ENCODE measurements at places on chromosomes 4 and X. TPM values are rescaled to one million over a fixed set of nuclear protein-coding genes. Genes with fewer than 3 reads are reported as not detected.

Gene PDCL2
- total RNA-seq, result not detected

Gene TSPAN7
- total RNA-seq, result not detected

Gene PNMA6F
- total RNA-seq, result not detected

Gene BST1
- 1.2 TPM for total RNA-seq

Gene HTN1
- total RNA-seq, result not detected

Gene CFAP299
- total RNA-seq, result not detected

Gene RAB33A
- 14.4 TPM for total RNA-seq

Gene TCEAL2
- 0.59 TPM for total RNA-seq

Gene CT83
- total RNA-seq, result not detected

Gene SPANXN4
- not detected for total RNA-seq

Gene IQCM
- total RNA-seq, result not detected

Gene MMRN1
- 0.22 TPM for total RNA-seq

Gene CT45A3
- not detected for total RNA-seq

Gene ZNF630
- total RNA-seq, result 1.9 TPM

Gene CC2D2A
- total RNA-seq, result not detected

Gene MAGEC1
- total RNA-seq, result not detected

Gene KLHL34
- total RNA-seq, result 0.52 TPM

Gene TMEM192
- 4.7 TPM for total RNA-seq
